Fibroblast of lung (primary cell): ENCODE measurements at places on chromosomes 3 and 15.

GRCh38 chr15:58269455-58270414, 131.6 kb downstream of the AQP9 start:
- peak; percentile 74 for DNase-seq

DNA sequence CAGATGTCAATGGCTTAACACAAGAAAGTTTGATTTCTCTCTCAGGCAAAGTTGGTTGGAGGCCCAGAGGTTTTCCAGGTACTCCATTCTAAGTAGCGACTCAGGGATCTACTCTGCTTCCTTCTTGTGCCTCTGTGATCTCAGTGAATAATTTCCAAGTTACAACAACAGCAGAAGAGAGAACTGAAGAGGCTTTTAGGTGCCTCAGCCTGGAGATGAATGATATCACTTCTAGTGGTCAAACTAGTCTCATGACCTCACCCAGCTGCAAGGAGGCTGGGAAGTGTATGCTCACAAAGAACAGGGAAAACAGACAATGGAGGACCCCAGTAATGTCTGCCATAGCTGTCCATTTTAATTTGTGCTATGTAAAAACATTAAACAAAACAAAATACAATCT, 4.6 kb upstream of the PRICKLE2 start:
- peak; percentile 81 for DNase-seq

DNA sequence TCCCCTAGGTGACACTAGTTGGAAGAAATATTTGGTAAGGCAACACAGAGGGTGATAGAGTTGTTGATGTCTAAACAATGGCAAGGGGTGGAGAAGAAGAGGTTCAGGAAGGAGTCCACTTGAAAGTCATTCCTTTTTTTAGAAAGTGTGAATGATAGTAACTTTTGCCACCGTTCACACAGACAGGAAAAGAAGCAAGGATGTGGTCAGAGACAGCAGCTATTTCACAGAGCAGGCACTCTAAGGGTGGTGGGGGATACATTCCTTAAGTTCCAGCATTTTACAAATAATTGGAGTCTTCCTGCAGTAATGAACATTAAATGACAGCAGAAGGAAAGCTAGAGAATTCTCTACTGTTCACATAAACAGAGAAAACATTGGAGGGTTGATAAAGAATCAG, 75.4 kb upstream of the ZNF385D start:
- no peak for DNase-seq

GRCh38 chr15:32919749-32920414, 202.1 kb downstream of the GREM1 start:
- DNase-seq: peak; percentile 98

DNA sequence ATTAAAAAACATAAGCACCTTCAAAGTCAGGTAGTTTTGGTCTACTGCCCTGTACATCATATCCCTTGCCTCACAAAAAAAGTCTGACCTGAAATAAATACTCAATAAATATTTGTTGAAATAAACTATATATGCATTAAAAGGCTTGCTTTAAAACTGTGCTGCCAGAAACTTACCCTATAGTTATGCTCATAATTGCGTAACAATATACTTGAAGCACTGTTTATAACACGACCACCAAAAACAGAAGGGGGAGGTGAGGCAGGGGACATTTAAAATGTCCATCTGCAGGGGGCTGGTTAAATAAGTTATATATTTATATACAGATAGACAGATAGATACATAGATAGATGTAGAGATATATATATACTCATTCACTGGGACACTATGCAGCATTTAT, 549.5 kb downstream of the MAGI1 start:
- no peak for DNase-seq

GRCh38 chr3:185489462-185489861, 9.4 kb downstream of the TMEM41A start:
- DNase-seq: no peak

DNA sequence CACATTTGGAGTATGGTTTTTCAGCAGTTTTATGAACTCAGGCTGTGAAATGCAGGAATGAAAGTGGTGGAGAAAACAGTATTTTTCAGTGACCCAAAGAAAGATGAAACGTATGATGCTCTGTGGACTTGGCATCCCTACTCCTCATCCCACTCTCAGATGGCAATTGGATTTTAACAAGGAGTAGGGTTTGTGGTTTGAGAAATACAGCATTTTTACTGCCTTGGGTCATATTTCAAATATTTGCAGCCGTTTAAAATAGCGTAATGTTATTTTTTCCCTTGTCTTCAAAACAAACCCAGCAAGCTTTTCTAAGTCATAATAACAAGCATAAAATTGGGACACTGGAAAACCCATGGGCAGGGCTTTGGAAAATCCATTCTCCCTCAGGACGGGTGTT, 117.2 kb upstream of the LRIG1 start:
- DNase-seq: no peak

GRCh38 chr3:171054921-171055320, 28.4 kb upstream of the SLC2A2 start:
- DNase-seq: peak; percentile 46

- DNase-seq: no peak
Observed at GRCh38 chr3:76402926-76403325, 617.6 kb upstream of the ZNF717 start.

DNA sequence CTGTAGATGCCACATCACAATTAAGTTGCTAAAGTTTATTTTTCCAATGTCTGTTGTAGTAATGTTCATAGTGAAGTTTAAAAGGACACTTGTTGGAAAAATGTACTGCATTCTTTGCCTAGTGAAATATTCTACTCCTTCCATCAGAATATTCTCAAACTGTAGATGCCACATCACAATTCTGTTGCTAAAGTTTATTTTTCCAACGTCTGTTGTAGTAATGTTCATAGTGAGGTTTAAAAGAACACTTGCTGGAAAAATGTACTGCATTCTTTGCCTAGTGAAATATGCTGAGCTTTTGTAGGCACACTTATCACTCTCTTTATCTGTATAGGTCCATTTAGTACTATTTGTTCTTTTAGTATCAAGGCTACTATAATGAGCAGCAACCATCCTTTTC, 836.1 kb downstream of the NAALADL2 start:
- DNase-seq: peak; percentile 15

DNA sequence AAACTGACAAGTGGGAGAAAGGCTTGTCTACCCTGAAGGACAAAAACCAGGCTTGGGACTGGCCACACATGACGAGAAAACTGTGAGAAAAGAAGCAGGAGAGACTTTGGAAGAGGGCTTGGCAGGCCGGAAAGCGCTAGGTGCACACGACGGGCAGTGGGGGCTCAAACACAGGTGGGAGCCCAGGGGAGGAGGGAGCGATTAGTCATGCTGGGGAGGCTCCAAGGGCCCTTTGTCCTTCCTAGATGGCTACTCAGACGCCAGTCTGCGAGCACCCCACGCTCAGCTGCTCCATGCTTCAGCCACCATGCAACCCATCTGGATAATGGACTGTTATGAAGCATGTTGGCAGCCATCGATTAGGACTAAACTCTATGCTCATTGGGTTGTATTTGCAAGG, 17.1 kb downstream of the LIPC start:
- DNase-seq: no peak

DNA sequence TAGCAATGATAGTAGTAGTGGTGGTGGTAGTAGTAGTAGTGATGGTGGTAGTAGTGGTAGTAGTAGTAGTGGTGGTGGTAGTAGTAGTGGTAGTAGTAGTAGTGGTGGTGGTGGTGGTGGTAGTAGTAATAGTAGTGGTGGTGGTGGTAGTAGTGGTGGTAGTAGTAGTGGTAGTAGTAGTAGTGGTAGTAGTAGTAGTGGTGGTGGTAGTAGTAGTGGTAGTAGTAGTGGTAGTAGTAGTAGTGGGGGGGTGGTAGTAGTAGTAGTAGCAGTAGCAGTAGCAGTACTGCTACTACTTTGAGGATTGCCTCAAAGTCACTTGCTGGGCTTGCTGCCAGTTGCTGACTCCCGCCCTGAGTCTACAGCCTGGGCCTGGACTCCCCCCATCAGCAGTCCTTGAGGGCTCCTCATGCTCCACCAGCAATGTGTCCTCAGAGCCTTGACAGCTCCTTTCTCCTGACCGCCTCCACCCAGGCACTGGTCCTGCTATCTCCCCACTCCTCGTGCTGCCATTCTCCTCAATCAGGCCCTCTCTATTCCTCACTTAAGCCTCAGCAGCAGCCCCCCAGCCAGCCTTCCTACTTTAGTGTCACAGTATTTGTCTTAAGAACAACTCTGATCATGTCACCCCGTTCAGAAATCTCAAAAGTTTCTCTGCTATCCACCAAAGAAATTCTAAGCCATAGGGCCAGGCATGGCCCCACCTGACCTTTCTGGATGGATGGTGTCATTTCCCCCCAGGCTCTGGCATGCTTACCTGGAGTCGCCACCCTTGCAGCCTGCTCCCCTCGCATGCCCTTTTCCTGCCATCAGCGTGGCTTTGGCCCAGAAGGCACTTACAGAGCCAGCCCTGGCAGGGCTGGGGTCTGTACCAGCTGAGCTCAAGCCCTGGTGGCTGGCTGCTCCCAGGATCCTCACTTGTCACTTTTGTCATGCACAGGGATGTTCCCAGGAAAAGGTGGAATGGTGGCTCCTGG, 45.6 kb downstream of the DLEC1 start:
- DNase-seq: peak; percentile 41

DNA sequence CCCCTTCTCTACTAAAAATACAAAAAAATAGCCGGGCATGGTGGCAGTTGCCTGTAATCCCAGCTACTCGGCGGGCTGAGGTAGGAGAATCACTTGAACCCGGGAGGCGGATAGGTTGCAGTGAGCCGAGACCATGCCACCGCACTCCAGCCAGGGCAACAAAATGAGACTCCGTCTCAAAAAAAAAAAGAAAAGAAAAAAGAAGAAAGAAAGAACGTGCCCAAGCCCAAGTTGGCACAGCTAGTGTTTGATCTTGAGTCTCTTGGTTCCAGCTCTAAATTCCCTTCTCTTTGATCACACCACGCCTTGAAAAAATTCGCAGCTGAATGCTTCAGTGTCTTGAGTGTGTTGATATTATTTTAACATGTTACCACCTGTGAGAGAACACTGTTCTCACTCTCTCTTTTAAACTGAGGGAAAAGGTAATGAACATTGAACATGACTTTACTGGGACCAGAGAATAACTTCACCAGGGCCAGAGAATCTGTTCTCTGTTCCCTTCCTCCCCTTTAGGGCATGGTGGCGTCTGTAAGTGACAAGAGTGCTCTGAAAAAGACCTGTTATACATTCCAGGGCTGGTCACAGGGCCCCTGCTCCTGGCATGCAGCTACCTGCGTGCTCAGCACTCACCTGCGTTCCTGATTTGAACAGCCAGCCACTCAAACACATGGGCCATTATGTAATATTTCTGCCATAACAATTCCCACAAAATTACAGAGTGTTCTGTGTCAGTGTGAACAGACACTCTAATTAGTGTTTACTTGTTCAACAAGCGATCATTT, 19.0 kb downstream of the SLCO3A1 start:
- DNase-seq: no peak

GRCh38 chr3:26260139-26260538, 362.4 kb upstream of the LRRC3B start:
- DNase-seq: no peak

DNA sequence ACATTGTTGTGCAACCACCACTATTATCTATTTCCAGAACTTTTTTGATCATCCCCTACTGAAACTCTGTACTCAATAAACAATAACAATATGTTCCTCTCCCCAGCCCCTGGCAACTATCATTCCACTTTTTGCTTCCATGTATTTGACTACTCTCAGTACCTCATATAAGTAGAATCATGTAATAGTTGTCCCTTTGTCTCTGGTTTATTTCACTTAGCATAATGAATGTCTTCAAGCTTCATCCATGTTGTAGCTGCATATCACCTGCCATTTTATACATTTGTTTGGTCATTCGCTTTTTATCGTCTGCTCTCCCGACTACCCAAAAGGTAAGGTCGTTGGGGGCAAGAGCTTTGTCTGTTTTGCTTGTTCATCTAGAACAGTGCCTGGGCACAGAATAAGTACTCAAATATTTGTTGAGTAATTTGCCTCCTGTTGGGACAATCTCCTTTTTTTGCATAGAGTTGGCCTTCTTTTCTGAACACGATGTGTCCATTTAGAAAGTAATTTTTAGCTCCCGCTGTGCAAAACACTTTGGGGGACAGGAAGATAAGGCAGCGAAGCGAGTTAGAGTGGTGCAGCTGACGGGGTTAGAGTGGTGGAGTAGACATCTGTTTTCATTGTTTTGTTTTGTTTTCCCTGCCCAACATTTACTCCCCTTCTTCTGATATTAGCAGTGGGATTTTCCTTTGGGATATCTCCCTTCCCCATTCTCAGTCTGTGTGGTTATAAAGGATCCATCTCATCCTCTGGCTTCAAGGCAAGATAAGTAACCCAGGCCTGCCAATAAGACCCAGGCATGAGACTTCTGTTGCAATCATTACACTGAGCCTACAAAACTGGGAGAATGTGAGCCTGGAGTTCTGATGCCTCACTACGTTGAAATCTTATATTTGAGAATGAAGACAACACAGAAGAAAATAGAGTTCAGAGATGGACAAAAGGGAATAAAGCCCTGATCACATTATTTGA, 83.4 kb upstream of the RNU6-1 start:
- peak; percentile 26 for DNase-seq

DNA sequence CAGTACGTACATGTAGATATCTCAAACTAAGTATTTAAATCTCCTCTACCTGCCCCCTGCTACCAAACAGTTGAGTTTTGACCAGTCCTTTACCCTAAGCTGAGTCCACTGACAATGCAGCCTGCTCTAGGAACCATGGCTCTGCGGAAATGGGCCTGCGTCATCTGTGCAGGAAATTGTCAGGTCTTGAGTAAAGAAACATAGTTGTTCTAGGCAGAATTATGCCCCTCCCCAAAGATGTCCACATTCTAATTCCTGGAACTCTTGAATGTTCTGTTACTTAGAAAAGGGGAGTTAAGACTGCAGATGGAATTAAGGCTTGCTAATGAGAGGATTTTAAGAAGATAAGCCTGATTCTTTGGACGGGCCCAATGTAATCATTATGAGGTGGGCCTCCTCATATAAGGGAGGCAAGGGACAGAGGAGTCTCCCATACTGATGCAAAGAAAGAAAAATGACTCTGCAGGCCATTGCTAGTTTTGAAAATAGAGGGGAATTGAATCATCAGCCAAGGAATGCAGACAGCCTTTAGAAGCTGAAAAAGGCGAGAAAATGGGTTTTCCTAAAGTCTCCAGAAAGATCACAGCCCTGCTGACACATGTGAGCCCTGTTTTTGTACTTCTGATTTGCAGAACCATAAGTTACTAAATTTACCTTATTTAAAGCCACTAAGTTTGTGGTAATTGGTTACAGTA, 5.5 kb upstream of the VGLL3 start:
- DNase-seq: peak; percentile 66

- DNase-seq: peak; percentile 74
Observed at GRCh38 chr15:68795298-68795848, 25.3 kb downstream of the ANP32A start.

GRCh38 chr15:36571301-36571700, 8.1 kb upstream of the CDIN1 start:
- DNase-seq: no peak

GRCh38 chr3:23991683-23992628, 46.9 kb downstream of the NR1D2 start:
- DNase-seq: peak; percentile 77

- no peak for DNase-seq
Observed at GRCh38 chr15:30999729-31000128, 8.3 kb upstream of the MTMR10 start.
